ENCODE measurements at places on chromosomes 3 and 15.
A peak's percentile ranks its signal among the peaks of the same experiment; 100 is the strongest.

DNA sequence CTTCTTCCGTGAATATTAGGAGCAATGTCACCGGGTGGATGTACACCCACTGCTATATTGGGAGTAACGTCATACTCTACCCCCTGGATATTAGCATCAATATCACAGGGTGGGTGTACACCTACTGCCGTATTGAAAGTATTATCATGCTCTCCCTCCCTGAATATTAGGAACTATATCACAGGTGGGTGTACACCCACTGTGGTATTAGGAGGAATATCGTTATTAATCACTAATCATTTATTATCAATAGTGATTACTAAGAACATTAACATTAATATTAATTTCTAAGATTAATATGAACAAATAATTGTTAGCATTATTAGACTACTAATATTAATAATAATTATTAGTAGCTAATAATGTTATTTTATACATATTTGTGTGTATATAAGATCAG, 21.4 kb upstream of the BMF start:
- no peak for DNase-seq

DNA sequence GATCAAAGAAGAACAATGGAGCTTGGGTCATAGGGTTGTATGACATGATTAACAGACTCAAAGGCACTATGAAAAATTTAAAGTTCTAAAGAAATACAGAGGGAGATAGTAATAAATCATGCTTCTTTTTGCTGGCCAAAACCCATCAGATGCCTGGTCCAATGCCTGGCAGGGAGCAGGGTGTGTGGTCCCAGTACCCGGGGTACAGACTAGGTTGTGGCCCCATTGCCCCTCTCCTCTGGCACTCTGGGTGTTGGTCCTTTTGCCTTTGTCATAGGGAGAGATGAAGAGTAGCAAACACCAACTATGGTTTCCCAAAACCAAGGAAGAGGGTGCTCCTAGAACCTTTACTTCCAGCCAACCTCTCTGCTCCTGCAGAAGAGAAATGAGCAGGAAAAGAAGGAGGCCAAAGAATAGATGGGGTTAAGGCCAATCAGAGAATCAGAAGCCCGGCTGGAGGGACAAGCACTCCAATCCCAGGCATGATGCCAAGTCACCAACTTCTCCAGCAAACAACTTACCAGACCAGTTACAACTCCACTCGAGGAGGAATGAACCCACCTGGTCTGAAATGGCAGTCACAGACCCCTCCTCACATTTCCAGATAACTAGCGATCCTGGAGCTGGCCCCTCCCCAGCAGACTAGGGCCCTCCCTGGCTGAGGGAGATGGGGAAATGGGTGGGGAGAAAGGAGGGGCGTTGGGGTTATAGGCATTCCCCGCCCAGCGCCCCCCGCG, 1.8 kb downstream of the IGDCC3 start:
- no peak for DNase-seq

- DNase-seq = no peak
Measured at GRCh38 chr3:130548356-130548755, 31.4 kb downstream of the COL6A6 start.

DNA sequence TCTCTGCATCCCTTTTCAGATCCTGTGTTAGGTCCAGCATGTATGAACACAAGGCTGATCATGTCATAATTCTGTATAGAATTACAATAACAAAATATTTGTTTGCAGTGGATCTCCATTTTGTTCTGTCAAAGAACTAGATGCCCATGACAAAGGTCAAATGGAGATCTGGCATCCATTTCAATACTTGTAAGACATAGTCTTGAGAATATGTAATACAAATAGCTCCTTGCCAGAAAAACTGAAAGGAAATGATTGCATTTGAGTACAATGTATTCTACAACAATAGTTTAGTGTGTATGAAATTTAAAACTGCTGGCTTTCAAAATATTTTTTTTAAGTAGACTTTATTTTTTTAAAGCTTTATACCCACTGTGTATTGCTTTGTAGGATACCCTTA, 101.1 kb downstream of the CMSS1 start:
- DNase-seq = no peak

DNA sequence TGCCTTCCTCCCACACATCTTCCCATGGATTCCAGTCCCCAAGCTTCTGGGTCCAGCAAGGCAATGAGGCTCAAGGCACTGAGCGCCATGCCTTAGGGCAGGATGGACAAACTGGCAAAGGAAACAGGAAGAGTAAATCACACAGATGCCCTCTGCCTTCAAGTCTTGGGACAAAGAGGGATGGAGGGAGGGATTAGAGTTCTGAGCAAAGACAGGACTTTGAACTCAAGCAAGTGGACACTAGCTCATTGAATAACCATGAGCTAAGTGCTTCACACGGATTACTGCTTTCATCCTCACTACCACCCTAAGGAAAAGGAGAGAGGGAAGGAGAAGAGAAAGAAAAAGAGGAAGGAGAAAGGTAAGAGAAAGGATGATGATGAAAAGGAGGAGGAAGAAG, 7.6 kb upstream of the THBS1 start:
- no peak for DNase-seq

DNA sequence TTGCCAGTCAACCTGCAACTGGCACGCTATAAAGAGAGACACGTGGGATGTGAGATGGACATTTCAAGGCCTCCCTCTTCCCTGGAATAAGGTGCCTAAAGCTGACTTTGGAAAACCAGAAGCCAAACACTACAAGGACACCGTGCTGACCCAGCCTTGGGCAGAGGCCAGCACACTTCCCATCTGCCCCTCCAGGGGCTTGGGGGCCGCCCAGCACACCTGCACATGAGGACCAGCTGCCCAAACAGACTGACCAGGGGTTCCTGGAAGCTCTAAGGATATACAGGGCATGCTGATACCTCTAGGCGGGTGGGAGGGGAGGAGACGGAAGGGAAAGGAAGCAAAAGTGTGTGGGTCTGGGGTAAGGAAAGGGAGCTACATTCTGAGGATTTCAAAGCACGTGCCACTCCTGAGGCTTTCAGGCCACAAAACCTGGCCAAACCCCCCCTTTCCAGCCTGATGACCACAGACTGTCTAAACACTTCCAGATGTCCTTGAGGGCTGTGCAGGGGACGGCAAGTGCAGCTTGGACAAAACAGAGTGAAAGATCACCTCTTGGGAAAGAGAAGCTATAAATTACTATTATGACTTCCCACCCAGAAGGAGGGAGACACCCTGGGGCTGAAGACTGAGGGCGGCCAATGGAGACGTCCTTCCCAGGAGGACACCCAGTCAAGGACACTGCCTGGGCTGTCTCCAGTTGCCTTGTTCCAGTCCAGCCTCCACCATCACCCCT, 57.9 kb downstream of the ADCY5 start:
- no peak for DNase-seq

DNA sequence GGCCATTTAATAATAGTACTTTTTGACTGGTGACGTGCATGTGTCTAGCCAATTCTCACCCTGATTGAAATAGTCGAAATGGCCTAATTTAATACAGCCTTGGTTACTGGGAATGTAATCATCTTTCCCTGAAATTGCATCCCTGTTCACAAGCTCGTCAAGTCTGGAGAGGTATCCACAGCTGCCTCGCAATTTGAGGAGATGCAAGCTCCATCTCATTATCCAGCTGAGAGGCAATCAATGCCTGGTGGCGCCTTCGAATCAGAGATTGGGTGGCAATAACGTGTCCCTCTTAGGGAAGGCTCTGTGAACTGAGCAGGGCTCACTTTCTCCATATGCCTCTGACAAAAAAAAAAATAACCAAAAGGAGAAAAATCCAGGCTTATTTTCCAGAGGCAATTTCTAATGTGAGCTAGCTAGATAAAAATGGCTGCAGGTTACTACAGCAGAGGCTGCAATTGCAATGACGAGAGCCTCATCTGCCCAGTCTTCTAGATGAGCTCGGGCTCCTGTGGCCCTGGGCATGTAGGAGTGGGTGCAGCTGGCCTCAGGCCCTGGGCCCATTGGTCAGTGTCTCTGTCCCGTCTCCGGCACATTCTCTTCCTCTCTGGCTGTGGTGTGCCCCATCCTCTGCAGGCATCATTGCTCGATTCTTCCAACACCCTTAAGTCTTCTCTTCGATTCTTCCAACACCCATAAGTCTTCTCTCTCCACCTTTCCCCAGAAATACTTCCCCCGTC, 487.5 kb downstream of the GABRG3 start:
- DNase-seq = no peak

DNA sequence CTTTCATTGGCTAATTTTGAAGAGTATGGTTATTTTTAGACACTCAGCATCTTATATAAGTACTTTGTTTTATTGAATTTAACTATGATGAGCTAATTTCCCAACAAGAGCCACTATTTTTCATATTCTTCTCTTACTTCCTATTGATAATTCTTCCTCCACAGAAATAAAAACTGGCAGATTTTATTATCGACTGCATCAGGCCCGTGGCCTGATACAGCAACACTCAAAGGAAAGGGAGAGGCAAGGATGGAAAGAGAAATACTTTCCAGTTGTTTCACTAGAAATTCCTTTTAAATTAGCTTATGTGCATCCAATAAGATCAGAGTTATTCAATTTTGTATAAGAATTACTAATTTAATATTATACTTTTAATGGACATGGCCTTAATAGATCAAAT, 886.3 kb downstream of the ROBO1 start:
- DNase-seq = no peak

- no peak for DNase-seq
Measured at GRCh38 chr3:171453180-171453886, 6.9 kb downstream of the TNIK start.

- peak; percentile 67 for DNase-seq
Measured at GRCh38 chr15:76330080-76330680, 6.4 kb upstream of the ISL2 start.

DNA sequence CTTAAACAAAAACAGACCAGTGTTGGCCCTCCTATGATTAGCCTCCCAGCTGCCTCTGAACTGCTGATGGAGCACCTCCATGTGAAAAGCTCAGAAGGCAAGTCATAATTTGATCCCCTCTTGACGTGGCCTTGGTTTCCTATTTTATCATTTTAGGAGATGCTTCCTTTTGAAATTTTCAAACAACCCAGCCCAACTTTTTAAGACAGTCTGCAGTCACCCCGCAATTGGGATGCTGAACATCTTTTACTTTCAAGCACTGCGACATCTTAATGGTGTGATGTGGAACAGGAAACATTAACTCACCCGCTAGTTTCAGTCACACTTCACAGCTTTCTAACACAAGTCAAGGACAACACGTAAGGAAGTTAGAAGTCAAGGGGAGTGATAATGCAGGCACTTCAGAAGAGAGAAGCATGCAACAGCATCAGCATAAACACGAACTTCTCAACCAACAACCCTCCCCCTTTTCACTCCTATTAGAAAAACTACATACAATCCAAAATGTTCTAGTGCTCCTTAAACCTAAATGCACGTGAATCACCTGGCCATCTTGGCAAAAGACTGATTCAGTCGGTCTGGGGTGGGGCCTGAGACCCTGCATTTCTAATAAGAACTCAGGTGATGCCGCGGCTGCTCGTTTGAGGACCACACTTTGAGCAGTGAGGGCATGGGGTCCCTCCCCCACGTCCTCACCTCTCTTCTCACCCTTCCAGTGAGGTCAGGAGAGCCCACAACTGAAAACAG, 161.5 kb downstream of the FOXP1 start:
- DNase-seq = no peak

- no peak for DNase-seq
Measured at GRCh38 chr3:178585454-178585853, 49.2 kb downstream of the KCNMB2 start.
